ENCODE measurements at places on chromosomes 2 and 18.
A peak's percentile ranks its signal among the peaks of the same experiment; 100 is the strongest.

- peak; percentile 51 for DNase-seq
These were observed 60.0 kb downstream of the ZEB2 start for GRCh38 chr2:144459937-144460336.

GRCh38 chr2:175158894-175159293, 9.1 kb downstream of the ATF2 start:
- DNase-seq = no peak

GRCh38 chr2:65368468-65368867, 63.9 kb downstream of the SPRED2 start:
- DNase-seq = no peak

GRCh38 chr2:218733171-218734021, 22.8 kb downstream of the TTLL4 start:
- DNase-seq = peak; percentile 49

- no peak for DNase-seq
These were observed 190.8 kb downstream of the TMEM247 start for GRCh38 chr2:46669996-46670793.

- DNase-seq = no peak
These were observed 2.4 kb downstream of the SRD5A2 start for GRCh38 chr2:31578316-31578715.

GRCh38 chr18:43661570-43661969, 384.3 kb upstream of the SYT4 start:
- no peak for DNase-seq

DNA sequence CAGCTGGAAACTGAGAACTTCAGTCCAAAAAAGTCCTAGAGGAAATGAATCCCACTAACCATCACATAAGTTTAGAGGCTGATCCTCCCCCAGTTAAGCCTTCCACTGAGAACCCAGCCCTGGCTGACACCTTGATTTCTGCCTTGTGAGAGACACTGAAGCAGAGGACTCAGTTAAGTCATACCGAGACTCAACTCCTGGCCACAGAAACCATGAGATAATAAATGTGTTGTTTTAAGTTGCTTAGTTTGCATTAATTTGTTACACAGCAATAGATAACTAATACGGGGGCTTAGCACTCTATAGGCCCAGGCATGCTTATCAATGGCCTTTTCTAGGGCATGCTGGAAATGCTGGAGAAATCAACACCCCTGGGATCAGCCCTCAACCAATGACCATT, 3.4 kb upstream of the ADD2 start:
- no peak for DNase-seq

DNA sequence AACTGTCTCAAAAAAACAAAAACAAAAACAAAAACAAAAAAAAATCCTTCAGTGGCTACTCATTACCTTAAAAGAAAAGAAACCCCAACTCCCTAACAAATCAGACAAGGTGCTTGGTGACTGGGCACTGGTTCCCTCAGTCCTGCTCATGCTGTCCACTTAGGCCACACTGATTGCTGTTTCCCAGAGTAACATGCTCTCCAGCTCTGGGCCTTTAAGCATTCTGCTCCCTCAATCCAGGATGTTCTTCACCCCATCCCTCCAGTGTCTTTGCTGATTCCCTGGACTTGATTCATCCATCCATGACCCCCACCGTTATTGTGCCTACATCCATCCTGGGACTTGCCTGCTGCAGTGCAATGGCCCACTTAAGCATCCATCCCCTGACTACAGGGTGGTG, 16.4 kb upstream of the XPO1 start:
- DNase-seq = no peak

DNA sequence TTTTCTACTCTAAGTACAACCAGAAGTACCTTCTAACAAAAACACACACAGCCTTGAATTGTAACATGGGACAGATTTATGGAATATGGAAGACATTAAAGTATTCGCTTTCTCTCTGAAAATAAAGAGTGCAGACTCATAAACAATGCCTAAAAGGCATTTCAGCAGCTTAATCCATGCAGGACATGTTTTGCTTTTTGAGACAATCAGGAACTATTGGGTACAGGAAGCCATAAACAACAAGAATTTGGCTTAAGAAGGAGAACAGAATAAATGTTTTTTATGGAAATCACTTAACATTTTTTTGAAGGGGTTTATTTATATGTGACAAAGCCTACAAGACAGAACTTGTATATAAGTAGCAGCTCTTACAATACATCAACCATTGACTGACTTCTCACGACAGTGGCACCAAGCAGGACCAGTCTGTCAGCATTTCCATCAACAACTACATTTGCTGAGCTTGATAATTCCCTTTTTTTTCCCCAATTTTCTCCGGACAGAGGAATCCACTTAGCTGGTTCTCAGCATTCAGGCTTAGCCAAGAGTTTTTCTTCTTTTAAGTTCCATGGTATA, 140.1 kb downstream of the EXOC6B start:
- DNase-seq = no peak

GRCh38 chr18:57270156-57270555, 82.2 kb upstream of the ST8SIA3 start:
- DNase-seq = no peak
